Ascending aorta (tissue), 2 donors: ENCODE measurements at places on chromosomes 16 and 17. TPM values are rescaled to one million over a fixed set of nuclear protein-coding genes. Genes with fewer than 3 reads are reported as not detected.

- H3K4me1 ChIP-seq: no peaks in the 10 kb centered on the region
- DNase-seq: no peak
- H3K36me3 ChIP-seq: peaks cover 37% of the 10 kb centered on the region
- no peaks in the 10 kb centered on the region for H3K27me3 ChIP-seq
- no peak overlapping the region for H3K27ac ChIP-seq
- no peak overlapping the region for H3K4me3 ChIP-seq
These were observed 59.1 kb upstream of the CLEC18B start for GRCh38 chr16:74480150-74481029.

The KRTAP1-5 gene
- total RNA-seq: not detected

The SPIRE2 gene
- total RNA-seq: not detected

- H3K4me1 ChIP-seq: no peaks in the 10 kb centered on the region
- no peaks in the 10 kb centered on the region for H3K36me3 ChIP-seq
- no peak for DNase-seq
These were observed 158.4 kb upstream of the ZKSCAN2 start for GRCh38 chr16:25416002-25416401.

GRCh38 chr16:78094166-78094565 lies 5.3 kb upstream of the WWOX start:
- H3K4me1 ChIP-seq: peaks cover 4% of the 10 kb centered on the region
- no peak overlapping the region for H3K4me3 ChIP-seq
- no peak overlapping the region for H3K27ac ChIP-seq
